Thymus (tissue), 14 donors: ENCODE measurements at places on chromosomes 12 and 14.

DNA sequence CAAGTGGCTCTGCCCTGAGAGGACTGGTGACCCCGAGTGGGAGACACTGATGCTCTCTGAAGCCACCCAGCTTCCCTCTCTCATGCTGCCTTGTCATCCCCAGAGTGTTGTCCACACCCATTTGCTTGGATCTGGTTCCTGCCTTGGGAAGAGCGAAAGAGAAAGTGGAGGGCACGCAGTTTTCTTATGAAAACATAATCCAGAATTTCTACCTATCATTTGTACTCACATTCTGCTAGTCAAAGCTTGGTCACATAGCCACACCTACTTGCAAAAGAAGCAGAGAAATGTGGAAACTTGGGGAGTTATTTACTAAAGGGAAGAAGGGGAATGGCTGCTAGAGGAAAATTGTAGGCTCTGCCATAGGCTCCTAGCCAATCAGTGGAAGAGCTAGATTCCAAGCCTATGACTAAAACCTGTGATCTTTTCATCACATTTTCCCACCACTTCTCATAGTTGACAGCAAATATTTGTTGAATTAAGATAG is 326.3 kb downstream of the ZFP36L1 start:
- DNase-seq: no peak

DNA sequence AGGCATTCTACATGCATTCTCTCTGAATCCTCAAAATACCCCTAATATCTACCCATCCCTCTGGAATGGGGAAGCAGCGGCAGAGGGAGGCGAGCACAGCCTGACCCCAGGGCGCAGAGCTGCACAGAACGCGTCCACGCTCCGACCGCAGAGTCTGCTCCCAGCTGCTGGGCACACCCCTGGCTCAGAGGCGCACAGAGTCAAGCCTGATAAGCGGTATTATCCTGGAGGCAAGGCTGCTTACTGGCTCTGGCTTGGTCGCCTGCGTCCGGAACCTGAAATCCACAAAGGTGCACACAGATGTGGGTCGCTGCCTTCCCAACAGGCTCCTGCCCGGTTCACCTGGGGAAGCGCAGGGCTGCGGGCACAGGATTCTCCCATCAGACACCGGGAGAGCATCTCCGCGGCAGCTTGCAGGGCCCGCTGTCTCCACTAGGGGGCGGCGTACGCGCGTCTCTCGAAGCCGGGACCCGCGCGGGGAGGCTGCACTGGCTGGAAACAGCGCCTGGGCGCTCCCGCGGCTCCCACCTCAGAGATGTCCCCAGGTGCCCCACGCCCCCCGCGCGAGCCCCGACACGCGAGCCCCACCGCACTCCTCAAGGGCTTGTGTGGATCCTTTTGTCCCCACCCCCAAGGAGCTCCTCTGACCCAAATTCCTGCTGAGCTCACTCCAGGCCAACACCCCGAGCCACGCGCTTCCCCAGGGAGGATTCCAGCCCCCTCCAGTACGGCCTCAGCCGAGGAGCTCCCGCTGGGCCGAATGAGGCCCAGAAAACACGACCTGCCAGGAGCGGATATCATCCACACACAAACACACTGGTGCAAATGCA is 120.1 kb upstream of the FZD10 start:
- no peak for DNase-seq

GRCh38 chr12:130557886-130558765 is 158.0 kb downstream of the RIMBP2 start:
- no peak for DNase-seq

GRCh38 chr14:68495101-68496039 is 297.5 kb downstream of the ZFP36L1 start:
- peak; percentile 81 for DNase-seq

DNA sequence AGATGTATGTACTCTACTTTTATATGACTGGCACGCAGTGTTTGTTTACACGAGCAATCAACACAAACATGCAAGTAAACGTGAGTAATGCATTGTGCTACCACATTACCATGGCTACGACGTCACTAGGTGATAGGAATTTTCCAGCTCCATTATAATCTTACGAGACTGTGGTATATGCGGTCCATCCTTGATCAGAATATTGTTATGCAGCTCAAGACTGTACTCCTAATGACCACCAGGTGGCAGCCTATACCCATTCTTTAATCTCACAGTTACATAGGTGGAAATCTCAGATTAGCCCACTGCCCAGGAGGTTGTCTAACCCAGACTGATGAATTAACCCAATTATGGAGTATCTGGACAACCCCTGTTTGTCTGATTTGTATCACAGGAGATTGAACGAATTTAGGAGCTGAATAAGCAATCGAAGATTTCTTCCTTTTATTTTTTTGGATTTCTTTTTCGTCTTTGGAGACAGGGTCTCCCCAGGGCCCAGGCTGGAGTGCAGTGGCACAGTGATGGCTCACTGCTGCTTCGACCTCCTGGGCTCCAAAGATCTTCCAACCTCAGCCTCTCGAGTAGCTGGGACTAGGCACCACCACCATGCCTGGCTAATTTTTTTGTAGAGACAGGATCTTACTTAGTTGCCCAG is 8.7 kb upstream of the TESPA1 start:
- no peak for DNase-seq

GRCh38 chr12:117148642-117149041 is 41.6 kb downstream of the FBXO21 start:
- DNase-seq: no peak

DNA sequence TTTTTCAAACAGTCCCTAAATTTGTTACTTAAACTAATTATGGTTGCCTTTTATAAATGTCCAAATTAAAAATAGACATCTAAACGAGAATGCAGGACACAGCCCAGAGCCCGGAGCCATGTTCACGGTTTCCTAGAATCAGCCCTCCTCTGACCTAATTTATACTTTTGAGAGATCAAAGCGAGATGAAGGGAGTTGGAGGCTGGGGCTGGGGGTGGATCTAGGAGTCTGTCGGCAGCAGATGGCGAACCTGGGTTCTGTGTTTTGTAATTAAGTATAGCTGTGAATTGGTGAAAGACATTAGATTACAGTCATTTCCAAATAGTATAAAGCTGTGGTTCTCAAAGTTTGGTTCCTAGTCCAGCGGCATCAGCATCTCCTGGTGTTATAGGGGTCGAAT is 210.1 kb downstream of the SLC41A2 start:
- peak; percentile 63 for DNase-seq

GRCh38 chr12:6444704-6445688 is at the start of gene CD27:
TSS of gene CD27 (plus strand) at chr12:6444955. CDS start at chr12:6445096, 141 bp downstream.
- no peak for DNase-seq

DNA sequence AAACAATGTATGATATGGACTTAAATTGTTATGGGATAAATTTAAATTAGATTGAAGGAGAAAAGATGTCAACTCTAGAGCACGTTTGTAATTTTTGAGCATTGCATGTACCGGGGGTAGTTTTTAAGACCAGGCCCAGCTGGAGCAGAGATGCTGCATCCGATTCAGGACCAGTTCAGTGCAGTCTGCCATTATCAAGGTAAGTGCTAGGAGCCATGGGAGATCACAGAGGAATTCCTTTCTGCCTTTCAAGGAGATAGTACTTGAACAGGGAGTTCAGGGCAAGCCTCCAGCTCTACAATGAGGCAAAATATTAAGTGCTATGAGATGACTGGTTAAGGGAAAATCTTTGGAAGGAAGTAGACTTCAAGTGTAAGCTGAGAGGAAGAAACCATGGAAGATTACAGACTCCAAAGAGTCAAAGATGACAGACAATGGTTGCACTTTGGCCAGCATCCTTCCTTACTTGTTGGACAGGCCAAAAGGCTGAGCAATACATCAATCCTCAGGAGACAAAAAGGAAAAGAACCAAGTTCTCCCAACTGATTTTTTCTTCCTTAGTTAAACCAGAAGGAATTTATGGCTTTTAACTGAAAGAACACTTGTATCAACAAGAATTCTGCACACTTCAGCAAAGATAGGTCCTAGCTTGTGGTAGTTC is 113.2 kb upstream of the HIF1A start:
- DNase-seq: no peak
